ENCODE measurements at places on chromosomes 4 and X.

GRCh38 chrX:119784747-119785446 is 6.5 kb downstream of the RPL39 start:
- DNase-seq, result peak; percentile 34

GRCh38 chr4:149914119-149915115 is 98.8 kb upstream of the IQCM start:
- peak; percentile 75 for DNase-seq

- DNase-seq, result no peak
Observed at GRCh38 chrX:38923451-38923969, 122.3 kb downstream of the MID1IP1 start.

- no peak for DNase-seq
Observed at GRCh38 chr4:6466756-6467381, 5.5 kb downstream of the PPP2R2C start.

- no peak for DNase-seq
Observed at GRCh38 chr4:150108691-150109090, 30.4 kb downstream of the DCLK2 start.

GRCh38 chrX:9899640-9900111 is 67.5 kb upstream of the CLDN34 start:
- peak; percentile 67 for DNase-seq

DNA sequence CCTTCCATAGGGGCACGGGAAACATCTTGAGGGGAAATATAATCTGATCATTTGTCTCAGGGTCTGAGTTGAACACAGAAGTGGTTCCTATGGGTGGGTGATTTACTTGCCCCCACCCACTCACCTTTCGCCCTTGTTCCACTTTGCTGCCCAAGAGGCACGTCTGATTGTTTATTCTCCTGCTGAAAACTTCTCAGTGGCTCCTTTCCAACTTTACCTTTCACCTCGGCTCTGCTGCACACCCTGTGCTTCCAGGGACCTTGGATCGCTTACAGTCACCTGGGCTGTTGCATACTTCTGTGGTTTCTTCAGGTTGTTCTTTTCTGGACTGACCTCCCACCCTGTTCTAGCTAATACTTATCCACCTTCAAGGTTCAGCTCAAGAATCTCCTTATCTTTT is 213.4 kb upstream of the JADE1 start:
- no peak for DNase-seq

GRCh38 chr4:113052379-113052951 is 3.0 kb downstream of the ANK2 start:
- DNase-seq, result peak; percentile 83

- DNase-seq, result no peak
Observed at GRCh38 chr4:184413261-184414046, 60.9 kb downstream of the IRF2 start.

- no peak for DNase-seq
Observed at GRCh38 chrX:33014949-33015348, 196.4 kb downstream of the DMD start.

Data from astrocyte of the hippocampus (primary cell).